ENCODE measurements at places on chromosomes 1 and 21.

DNA sequence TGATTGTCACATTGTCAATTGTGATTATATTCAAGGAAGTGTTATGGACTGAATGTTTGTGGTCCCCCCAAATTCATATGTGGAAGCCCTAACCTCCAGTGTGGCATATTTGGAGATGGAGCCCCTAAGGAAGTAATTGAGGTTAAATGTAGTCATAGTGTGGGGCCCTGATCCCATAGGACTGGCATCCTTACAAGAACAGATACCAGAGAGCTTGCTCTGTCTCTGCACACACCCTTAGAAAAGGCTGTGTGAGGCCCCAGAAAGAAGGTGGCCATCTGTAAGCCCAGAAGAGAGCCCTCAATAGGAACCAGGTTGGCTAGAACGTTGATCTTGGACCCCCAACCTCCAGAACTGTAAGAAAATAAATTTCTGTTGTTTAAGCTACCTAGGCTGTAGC is 28.1 kb downstream of the VANGL1 start:
- no peak for DNase-seq

DNA sequence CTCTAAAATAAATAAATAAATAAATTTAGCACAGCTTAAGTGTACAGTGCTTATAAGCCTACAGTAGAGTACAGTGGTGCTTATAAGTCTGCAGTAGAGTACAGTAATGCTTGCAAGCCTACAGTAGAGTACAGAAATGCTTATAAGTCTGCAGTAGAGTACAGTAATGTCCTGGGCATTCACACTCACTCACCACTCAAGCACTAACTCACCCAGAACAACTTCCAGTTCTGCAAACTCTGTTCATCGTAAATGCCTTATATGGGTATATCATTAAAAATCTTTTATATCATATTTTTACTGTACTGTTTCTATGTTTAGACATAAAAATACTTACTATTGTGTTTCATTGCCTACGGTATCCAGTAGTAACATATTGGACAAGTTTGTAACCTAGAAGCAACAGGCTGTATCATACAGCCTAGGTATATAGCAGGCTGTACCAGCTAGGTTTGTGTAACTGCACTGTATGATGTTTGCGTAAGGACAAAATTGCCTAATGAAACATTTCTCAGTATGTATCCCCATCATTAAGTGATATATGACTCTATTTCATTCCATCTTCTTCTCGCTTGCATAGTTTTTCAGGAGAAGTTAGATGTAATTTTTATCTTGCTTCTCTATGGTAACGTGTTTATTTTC is 14.0 kb upstream of the S100B start:
- DNase-seq: no peak

DNA sequence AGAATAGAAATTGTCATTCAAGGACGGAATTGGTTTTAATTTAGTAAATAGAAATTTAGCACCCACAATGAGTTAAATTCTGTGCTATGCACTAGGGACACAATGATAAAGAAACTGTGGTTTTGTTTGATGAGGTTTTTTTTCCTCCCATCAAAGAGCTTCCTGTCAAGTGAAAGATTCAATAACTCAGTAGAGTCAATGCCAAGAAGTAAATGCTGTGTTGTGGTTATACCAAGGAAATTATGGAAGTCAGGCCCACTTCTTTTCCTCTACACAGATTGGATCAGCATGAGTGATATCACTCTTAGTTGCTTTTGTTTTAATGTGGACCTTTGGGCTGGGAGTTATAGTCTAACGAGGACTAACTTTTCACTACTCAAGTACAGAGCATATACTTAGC is 1269.6 kb upstream of the ADGRL2 start:
- DNase-seq: no peak

GRCh38 chr1:5519366-5520135 is 472.7 kb downstream of the NPHP4 start:
- no peak for DNase-seq

DNA sequence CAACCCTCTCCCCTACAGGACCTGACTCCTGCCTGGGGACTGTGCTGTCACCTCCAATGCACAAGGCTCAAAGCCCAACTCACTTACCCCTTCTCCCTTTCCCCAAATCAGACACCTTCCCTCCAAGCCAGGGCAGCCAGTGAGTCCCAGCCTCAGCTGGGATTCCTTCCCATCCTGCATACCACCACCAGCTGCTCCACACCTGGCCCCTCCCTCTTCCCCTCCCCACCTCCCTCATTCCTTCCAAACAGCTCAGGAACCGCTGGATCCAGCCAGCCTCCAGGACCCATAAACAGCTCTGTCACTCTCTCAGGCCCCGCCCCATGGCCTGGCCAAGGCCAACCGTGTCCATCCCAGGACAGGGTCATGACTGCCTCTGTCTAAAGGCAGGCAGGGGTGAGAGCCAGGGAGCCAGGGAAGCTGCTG is 41.4 kb downstream of the ACOT7 start:
- DNase-seq: no peak

- no peak for DNase-seq
Measured at GRCh38 chr1:168127503-168127902, 9.2 kb downstream of the GPR161 start.

DNA sequence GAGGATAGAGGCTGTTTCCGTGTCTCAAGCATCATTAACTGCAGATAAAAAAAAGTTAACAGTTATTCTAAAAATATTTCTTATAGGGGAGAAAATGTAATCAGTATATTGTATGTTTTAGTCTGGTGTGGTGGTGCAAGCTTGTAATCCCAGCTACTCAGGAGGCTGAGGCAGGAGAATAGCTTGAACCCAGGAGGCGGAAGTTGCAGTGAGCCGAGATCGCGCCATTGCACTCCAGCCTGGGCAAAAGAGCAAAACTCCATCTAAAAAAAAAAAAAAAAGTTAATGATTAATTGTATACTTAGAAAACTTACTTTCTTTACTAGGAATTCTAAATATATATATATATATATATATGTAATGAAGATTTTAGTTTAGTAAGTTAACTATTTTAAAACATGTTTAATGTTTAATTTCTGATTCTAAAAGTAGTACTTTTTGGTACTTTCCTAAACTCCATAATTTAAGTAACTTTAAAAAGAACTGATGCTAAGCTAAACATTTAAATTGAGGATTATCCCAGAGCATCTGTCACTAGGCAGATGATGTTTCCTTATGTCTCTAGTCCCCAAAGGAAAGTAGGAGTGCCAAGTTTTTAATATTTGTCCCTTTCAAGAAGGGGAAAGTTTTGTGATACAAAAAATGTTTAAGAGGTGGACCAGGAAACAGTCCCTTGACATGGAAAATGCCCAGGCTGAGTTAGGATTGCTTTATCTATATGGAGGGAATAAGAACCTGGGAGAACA is 66.3 kb downstream of the DYRK1A start:
- no peak for DNase-seq

DNA sequence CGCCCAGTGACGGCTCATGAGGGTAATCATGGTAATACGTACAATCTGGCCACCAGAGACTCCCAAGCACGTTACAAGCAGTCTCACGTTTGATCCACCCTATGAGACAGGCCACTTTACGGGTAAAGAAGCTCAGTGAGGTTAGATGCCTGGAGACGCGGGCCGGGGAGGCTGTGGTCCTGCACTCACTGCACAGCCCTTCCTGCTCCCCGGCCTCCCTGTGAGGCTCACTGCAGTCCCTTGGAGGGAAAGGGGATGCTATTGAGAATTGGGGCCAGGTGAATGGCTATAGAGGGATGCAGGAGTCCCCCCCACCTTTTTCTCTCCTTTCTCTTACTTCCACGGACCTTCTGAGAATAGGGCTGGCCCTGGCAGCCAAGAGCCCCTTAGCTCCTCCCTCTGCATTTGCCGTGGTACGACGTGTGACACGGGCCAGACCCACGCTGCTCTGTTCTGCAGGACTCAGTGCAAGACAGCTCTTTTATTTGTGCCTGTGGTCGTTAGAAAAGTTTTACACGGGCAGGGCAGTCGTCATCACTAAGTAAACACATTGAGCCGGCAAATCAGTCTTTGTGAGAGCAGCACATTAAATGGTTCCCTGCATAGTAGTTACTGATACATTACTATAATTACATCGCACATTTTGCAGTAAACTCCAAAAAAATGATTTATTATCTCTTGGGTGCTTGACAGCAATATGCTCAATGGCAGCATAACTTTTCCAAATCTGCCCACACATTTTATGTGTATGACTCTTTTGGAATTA is 18.8 kb downstream of the KIF26B start:
- no peak for DNase-seq

- DNase-seq: no peak
Measured at GRCh38 chr1:5972198-5972520, 20.1 kb downstream of the NPHP4 start.

- no peak for DNase-seq
Measured at GRCh38 chr1:119772298-119772697, 3.6 kb upstream of the HMGCS2 start.

DNA sequence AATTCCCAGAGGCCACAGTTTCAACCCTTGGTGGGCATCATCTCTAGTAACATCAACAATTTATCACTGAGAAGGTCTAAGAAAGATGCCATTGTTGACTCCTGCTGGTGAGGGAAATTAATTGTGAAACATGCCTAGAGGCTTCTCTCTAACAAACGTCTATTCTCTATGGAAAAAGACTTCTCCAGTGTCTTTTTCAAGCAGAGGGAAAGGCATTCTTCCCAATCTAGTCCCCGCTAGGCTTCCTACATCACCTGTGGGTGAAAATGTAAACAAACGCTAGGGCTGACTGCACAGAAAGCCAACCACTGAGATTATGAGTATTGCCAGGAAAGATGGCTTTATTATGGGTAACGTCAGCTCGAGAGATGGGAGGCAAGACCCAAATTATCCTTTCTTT is 677.4 kb downstream of the NCAM2 start:
- DNase-seq: no peak

DNA sequence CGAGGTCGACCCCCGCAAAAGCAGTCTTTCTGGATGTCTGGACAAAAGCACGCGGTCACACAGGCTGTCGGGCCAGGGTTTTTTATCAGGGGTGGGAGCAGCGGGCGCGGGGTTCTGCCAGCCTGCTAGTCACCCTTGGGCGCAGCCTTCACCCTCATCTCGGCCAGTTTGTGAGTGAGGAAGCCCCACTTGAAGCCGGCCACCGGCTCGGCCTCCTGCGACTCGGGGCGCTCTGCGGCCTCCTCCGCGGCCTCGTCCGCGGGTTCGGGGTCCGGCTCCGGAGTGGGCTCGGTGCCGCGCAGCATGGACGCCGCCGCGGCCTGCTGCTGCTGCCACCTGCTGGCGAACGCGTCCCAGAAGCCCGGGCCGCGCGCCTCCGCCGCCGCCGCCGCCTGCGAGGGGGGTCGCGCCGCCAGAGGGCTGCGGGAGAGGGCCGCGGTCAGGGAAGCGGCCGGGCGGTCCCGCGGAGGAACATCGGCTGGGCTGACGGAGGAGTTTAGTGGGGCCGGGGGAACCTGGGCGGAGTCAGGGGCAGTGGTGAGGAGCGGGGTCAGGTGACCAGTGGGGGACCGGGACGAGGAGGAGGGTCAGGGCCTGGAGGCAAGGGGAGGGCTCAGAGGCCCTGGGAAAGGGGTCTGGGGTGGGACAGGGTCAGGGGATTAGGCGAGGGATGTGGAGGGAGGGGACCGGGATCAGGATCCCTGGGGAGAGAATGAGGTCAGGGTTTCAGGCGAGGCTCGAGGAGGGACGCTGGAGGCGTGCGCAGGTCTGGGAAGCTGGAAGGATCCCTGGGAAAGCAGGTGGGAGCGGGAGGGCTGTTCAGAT is 4.5 kb downstream of the C1orf232 start:
- DNase-seq: peak; percentile 73

DNA sequence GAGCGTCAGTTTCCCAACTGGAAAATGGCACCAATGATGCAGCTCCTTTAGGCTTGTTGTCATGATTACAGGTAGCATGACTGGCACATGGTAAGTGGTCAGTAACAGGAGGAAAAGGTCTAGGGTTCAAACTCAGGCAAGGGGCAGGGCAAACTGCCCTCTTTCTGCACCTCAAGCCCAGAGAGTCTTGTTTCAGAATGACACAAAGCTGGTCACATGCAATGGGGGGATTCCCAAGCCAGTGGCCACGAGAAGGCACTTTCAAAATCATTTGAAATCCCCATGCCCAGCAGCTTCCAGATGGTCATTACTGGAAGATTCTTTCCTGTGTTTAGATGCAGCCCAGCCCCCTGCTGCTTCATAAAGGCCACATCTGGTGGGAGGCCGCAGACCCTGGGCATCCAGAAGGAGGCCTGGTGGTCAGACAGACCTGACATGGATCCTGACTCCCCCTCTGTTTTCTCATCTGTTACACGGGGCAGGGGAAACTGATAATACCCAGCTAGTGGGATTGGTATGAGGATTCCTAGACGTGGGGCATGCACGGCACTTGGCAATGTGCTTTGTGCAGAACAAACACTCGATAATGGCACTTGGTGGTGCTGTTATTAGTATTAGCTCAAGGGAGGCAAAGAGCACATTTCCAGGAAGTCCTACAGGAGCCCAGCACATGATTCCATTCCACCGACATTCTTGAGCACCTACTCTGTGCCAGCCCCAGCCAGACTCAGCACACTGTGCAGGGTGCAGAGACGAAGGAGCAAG is 6.9 kb upstream of the PLA2G2D start:
- DNase-seq: no peak

DNA sequence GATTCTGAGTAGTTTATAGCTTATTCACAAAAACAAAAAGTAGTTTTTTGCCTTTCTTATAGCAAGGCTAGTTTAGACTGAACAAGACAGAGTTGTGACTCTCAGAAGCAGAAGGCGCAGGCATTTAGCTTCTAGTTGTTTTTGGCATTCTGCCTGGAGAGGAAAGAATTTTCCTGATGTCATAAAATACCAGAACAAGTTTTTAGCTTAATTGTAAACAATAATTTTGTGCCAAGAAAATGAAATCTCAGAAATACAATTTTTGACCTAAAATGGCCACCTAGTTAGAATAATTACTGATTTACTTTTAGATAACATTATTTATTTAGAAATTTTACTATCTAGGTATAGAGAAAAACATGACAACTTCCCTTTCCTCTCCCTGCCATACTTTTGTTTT is 1.0 kb downstream of the DNAJB4 start:
- DNase-seq: no peak

DNA sequence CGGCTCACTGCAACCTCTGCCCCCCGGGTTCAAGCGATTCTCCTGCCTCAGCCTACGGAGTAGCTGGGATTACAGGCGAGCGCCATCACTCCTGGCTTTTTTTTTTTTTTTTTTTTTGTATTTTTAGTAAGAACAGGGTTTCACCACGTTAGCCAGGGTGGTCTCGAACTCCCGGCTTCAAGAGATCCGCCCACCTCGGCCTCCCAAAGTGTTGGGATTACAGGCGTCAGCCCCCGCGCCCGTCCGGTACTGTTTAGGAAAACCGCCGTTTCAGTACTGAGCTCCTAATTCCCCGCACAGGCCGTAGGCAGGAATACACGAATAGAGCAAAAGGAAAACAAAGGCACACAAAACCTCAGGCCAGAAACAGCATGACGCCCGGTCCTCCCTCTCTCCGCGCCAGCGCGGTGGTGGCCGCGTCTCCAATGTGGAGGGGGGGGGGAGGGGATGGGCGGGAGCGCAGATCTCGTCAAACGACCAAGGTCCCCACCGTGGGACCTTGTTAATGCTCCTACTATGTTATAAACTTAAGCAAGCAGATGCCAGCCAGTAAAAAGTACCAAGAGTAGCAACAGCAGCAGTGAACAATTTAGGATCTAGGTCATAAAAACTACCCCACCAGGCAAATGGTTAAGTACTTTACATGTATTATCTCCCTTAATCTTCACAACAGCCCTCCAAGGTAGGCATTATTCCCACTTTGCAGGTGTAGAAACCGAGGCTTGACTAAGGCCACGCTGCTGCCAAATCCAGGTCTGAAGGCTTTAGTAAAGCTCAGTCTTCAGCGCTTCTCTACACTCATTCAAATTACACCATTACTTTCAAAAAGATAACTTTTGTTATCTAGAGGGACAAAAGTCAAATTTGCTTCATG is 648 bp upstream of the ADAR start:
- DNase-seq: no peak

Data from 8988T (cell line).